ENCODE measurements at places on chromosomes 3 and 15.
A peak's percentile ranks its signal among the peaks of the same experiment; 100 is the strongest.

GRCh38 chr3:117632191-117632590 lies 922.6 kb downstream of the TUSC7 start:
- H3K27me3 ChIP-seq: no peaks in the 10 kb centered on the region
- no peak overlapping the region for H3K4me3 ChIP-seq
- no peak overlapping the region for H3K27ac ChIP-seq
- no peaks in the 10 kb centered on the region for H3K36me3 ChIP-seq
- peaks cover 17% of the 10 kb centered on the region for H3K4me1 ChIP-seq

- H3K4me1 ChIP-seq: no peaks in the 10 kb centered on the region
- H3K27me3 ChIP-seq: peaks cover 3% of the 10 kb centered on the region
- H3K27ac ChIP-seq: no peak overlapping the region
- no peak overlapping the region for H3K4me3 ChIP-seq
- DNase-seq: peak; percentile 77
Measured at GRCh38 chr15:77650265-77650664, 17.6 kb upstream of the LINGO1 start.

DNA sequence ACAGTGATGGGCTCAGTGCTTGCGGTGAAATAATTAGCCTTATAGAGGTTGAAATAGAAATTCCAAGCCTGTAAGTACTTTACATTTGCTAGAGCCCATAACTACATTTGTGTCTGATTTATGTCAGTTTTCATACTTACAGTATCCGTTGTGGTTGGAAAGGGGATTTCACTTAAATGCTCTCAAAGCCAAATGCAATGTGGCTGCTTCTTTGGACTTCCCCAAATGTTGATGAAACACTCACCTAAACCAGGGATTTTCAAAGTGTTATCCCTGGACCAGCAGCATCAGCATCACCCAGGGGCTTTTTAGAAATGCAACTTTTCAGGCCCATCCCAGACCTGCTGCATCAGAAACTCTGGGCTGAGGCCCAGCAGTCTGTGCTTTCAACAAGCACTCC lies 378.7 kb downstream of the MCTP2 start:
- no peak overlapping the region for H3K27ac ChIP-seq
- peaks cover 3% of the 10 kb centered on the region for H3K27me3 ChIP-seq
- no peaks in the 10 kb centered on the region for H3K36me3 ChIP-seq
- no peak overlapping the region for H3K4me3 ChIP-seq
- H3K4me1 ChIP-seq: peaks cover 34% of the 10 kb centered on the region

DNA sequence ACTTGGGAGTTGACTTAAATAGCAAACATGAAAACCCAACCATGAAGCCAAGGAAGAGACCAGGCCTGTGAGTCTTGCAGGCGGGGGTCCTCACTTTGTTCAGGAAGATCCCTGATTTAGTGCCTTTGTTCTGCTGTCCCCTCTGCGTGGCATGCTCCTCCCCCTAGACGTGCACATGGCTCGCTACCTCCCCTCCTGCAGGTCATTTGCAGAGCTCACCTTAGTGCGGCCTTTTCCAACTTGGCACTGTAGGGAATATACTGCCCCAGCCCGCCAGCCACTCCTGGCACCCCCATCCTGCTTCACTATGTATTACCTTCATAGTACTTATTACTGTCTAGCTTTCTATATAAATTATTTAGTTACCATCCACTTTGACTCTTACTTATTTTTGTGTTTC lies 18.3 kb downstream of the GXYLT2 start:
- DNase-seq: no peak
- no peaks in the 10 kb centered on the region for H3K36me3 ChIP-seq
- H3K27ac ChIP-seq: no peak overlapping the region
- no peak overlapping the region for H3K4me3 ChIP-seq

DNA sequence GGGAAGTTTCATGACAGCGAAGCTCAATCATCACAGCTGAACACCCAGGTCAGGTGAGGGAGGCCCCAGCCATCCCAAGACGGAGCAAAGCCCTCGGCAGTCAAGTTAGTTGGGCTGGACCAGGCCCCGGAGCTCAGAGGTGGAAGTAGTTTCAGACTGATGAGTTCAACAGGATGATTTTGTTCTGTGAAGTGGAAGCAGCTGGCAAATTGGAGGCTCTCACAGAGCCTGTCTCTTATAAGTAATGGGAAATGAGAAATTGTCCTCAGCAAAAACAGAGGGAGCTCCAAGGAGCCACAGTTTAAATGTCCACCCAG lies 245.1 kb downstream of the XXYLT1 start:
- H3K27ac ChIP-seq: no peak overlapping the region
- peaks cover 11% of the 10 kb centered on the region for H3K36me3 ChIP-seq
- H3K4me1 ChIP-seq: peaks cover 21% of the 10 kb centered on the region
- H3K4me3 ChIP-seq: no peak overlapping the region

DNA sequence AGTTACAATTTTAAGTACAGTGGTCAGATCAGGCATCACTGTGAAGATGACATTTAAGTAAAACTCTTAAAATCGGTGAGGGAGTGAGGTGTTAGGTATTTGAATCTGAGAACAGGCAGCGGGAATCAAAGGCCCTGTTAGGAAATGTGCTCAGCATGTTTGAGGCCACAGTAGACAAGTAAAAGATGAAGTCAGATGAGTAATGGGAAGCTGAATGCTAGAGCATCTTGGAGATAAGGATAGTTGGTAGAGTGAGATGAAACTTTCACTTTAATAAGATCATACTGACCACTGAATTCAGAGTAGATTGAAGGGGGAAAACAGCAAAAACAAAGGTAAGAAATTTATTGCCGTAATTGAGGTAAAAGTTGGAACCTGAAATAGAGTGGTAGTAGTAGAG lies 61.6 kb downstream of the DCBLD2 start:
- peak overlapping the region; percentile 19 for H3K4me3 ChIP-seq
- no peaks in the 10 kb centered on the region for H3K4me1 ChIP-seq

DNA sequence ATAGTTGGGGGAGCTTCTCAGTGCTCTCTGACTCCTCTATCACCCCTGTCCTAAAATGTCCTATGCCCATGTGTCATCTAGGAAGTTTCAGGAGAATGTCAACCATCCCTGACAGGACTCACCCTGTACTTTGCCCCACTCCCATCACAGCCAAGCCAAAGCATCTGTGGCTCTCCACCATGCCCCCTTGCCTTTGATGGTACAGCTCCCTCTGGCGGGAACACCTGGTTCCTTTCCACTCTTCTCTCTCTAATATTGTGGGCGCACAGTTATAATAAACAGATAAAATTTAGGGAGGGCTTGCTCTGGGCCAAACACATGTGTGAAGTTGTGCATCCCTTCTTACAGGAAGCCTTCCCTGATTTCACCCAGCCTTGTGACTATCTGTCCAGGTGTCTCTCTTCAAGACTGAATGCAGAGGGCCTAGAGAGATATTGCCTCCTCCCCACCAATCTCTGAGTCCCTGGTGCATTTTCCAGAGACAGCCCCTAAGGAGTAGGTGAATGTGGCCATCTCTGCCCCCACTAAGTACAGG lies 62.8 kb downstream of the ISG20 start:
- H3K36me3 ChIP-seq: no peaks in the 10 kb centered on the region
- H3K4me3 ChIP-seq: no peak overlapping the region
- peak; percentile 46 for DNase-seq
- H3K27ac ChIP-seq: no peak overlapping the region
- H3K27me3 ChIP-seq: peaks cover 9% of the 10 kb centered on the region

DNA sequence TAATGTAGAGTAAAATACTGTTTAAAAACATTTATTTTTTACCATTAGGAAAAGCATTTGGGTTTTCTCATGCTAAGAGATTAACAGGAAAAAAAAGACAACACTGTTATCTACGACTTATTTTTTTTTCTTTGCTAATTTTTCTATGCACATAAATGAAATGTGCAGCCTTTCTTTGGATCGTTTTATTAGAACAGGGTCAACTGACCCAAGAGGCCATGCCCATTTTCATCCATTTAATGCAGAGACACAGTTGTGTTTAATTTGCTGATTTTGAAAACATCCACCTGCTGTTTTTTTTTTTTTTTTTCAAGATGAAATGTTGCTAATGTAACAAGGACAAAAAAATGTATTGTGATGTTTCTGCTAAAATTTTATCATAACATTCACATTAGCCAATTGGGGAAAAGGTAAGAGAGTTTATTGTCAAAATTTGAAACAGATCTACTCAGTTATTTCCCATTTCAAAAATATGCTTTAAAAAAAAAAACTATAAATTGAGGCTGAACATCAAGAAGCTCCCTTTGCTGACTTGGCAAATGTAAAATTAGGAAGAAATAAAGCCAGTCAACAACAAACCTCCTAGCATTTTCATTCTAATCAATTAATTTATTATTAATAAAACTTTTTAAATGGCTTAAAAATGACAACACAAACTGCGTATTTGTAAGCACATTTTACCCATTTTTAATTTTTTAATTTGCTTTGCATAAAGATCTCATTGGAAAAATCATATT lies 485.2 kb downstream of the ROBO2 start:
- H3K4me1 ChIP-seq: no peaks in the 10 kb centered on the region
- H3K36me3 ChIP-seq: no peaks in the 10 kb centered on the region
- DNase-seq: no peak
- no peak overlapping the region for H3K4me3 ChIP-seq
- H3K27ac ChIP-seq: no peak overlapping the region
- H3K27me3 ChIP-seq: no peaks in the 10 kb centered on the region

- no peaks in the 10 kb centered on the region for H3K27me3 ChIP-seq
- no peak overlapping the region for H3K27ac ChIP-seq
- DNase-seq: no peak
- no peaks in the 10 kb centered on the region for H3K4me1 ChIP-seq
Measured at GRCh38 chr3:24290596-24290995, 204.1 kb downstream of the THRB start.

DNA sequence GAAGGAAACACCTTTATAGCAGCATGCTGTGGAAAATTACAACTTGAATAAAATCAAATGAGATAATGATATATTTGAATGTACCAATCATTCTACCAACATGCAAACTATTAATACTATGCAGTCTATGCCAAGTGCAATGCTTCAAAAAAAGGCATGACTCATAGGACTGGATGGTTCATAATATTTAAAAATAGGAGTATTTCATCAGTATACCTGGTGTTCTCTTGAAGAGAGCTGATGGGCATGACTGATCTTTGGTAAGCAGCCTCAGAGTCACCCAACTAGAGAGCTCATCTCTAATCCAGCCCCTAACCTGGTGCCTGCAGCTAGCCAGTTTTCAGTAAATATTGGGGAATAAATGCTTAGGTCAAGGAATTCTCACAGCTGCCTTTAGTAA lies 434.7 kb upstream of the ARRDC4 start:
- no peaks in the 10 kb centered on the region for H3K27me3 ChIP-seq
- no peak for DNase-seq
- H3K4me3 ChIP-seq: no peak overlapping the region
- no peaks in the 10 kb centered on the region for H3K4me1 ChIP-seq

DNA sequence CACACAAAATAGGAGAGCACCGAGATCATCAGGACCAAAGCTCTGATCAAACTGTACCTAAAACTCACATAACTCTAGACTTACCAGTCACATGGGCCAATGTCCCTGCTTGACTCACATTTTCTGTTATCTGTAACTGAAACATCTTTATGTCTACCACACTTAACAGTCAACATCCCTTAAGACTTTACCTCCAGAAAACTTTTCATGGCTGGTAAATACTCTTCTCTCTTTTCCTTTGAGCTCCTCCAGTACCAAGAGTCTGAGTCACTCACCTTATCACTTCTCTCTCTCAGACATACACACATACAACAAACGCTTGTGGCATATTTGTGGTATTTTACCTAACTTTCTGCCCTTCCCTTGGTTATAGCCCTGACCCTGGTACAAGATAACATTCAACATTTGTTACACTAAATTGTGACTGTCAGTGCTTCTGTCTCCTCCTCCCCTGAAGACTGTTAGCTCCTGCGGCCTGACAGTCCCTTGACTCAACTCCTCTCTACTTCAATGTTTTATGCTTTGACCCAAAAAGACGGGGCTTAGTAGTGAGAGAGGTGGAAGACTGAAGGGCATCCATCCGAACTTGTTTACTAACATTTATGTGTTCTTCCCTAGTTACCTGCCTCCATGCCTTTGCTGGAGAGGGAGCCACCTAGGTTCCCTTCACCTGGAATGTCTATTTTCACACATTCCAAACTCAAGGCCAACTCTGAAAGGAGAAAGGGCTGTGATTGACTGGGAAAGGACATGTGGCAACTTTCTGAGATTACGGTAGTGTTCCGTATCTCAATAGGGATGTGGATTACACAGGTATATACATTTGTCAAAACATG lies 3.7 kb upstream of the EFHB start:
- H3K27me3 ChIP-seq: peaks cover 11% of the 10 kb centered on the region
- peaks cover 4% of the 10 kb centered on the region for H3K36me3 ChIP-seq
- no peak overlapping the region for H3K27ac ChIP-seq
- no peak overlapping the region for H3K4me3 ChIP-seq
- peaks cover 12% of the 10 kb centered on the region for H3K4me1 ChIP-seq

DNA sequence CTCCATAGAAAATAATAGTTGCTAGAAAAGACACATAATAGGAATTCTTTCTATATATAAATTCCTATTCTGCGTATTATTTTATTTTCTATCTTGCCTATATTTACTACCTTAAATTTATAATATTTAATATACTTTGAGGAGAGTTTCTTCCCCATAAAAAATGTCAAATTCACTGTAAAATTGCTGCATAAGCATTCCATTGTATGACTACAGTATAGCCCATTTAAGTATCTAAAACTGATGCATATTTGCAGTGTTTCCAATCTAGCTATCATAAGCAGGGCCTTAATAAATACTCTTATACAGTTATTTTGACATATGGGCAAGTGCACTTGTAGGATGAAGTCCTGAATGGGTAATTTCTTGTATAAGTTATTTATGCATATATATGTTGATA lies 1088.6 kb upstream of the EPHA6 start:
- no peak for DNase-seq
- no peaks in the 10 kb centered on the region for H3K36me3 ChIP-seq
- H3K4me3 ChIP-seq: no peak overlapping the region
- no peaks in the 10 kb centered on the region for H3K4me1 ChIP-seq
- H3K27ac ChIP-seq: no peak overlapping the region

DNA sequence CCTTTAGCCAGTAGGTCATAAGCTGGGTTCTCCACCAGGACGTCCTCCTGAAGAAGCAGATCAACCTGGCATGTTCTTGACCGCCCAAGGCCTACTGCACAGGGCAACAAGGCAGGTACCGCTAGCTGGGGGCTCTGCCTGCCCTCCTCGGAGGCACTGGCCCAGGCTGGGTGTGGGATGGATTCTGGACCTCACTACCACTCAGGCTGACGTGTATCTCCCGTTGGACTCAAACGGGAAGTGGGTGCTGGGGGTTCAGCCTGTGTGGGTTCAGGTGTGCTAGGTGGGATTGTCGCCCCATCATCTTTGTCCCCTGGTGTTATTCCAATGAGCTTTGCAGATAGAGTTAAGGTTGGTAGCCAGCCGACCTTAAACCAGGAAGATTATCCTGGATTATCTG lies 95.0 kb upstream of the SNRPA1 start:
- peaks cover 19% of the 10 kb centered on the region for H3K27me3 ChIP-seq
- H3K4me1 ChIP-seq: no peaks in the 10 kb centered on the region
- H3K4me3 ChIP-seq: no peak overlapping the region

DNA sequence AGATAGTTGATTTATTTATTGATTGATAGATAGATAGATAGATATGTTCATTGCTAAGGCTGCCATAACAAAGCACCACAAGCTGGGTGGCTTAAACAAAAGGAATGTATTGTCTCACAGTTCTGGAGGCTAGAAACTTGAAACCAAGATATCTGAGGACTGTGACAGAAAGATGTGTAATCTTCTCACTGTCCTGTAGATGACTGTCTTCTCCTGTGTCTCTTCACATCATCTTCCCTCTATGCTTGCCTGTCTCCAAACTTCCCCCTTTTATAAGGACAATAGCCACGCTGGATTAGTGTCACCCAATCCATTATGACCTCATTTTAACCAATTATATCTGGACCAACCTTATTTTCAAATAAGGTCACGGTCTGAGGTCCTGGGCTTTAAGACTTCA lies 40.9 kb downstream of the GNB4 start:
- H3K36me3 ChIP-seq: peaks cover under 1% of the 10 kb centered on the region
- H3K4me1 ChIP-seq: no peaks in the 10 kb centered on the region
- no peak overlapping the region for H3K4me3 ChIP-seq
